Activated T-cell treated with anti-CD3 and anti-CD28 coated beads for 1 hour (primary cell): ENCODE measurements at places on chromosomes 3 and 15.

DNA sequence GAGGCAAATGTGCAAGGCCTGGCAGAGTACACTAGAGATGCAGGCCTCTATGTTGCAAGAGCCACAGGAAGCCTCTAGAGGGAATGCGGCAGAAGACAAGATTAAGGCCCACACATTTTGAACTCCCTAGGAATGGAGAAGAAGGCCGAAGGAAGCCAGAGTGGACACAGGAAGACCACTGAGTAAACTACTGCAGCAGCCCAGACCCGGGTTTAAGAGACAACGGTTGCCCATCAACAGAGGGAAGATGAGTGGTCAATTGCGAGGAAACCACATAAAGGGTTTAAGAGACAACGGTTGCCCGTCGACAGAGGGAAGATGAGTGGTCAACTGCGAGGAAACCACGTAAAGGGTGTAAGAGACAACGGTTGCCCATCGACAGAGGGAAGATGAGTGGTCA is 14.6 kb downstream of the CHSY1 start:
- no peak for DNase-seq

- no peak for DNase-seq
These were observed 66.0 kb downstream of the IGSF11 start for GRCh38 chr3:118968640-118969039.

GRCh38 chr3:27454461-27454860 is 29.7 kb downstream of the SLC4A7 start:
- no peak for DNase-seq

GRCh38 chr3:135154186-135154585 is 359.1 kb downstream of the EPHB1 start:
- no peak for DNase-seq

DNA sequence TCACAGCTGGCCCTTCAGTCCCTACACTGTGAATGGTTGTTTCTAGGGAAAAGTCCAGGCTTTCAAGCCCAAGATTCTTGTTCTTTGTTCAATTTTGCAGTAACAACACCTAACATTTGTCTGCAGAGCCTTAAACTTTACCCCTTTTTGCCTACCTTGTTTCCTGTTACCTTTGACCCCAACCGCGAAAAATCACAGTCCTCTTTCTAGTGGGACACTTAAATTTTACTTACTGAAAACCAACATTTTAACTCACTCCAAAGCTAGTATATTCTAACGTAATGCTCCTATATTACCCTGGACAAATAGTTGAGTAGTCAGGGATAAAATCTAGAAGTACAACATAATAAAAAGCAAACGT is 649 bp upstream of the PIK3CB start:
- DNase-seq = no peak

DNA sequence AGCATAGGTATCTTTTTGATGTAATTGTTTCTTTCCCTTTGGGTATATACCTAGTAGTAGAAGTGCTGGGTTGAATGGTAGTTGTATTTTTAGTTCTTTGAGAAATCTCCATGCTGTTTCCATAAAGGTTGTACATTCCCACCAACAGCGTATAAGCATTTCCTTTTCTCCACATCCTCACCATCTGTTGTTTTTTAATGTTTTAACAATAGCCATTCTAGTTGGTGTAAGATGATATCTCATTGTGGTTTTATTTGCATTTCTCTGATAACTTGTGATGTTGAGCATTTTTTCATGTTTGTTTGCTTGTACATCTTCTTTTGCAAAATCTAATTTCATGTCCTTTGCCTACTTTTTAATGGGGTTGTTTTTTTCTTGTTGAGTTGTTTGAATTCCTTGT is 80.0 kb upstream of the TMC3 start:
- no peak for DNase-seq

DNA sequence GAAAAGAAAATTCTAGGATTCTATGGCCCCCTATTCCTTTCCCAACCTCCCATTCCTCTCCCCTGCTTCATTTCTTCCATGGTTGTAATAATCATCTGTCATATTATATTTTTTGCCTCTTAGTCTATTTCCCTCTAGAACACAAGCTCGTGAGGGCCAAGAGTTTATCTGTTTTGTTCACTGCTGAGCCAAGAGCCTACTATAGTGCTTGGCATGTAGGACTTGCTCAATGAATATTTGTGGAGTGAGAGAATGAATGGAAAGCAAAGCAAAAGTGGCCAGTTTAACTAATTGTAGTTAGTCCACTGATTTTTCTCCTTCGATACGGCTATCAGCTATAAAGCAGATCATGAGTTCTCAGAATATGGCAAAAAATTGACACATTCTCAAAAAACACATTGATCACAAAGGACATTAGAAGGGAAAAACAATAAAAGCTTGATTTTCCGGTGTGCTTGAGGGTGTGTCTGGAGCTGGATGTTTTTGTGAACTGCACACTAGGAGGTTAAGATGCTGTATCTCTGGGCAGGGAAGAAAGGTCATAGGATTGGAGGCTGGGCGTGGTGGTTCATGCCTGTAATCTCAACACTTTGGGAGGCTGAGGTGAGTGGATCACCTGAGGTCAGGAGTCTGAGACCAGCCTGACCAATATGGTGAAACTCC is 25.0 kb upstream of the CTSH start:
- no peak for DNase-seq
